ENCODE measurements at places on chromosomes 7 and 10.

DNA sequence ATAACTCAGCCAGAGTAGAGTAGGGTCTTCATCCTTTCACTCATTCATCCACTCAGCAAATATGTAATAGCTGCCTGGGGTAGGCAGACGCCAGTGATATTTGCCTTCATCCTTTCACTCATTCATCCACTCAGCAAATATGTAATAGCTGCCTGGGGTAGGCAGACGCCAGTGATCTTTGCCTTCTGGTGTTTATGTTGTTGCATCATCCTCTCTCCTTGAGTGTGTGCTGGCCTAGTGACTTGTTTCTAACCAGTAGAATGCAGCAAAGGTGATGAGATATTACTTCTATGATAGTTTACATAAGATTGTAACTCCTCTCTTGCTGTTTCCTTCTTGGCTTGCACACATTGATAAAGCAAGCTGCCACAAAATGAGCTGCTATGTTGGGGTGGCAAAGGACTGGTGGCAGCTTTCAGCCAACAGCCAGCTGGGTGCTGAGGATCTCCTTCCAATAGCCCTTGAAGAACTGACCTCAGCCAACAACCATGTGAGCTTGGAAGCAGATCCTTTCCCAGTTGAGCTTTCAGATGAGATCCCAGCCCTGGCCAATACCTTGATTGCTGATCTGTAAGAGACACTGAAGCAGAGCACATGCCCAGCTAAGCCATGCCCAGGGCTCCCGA lies 23.2 kb upstream of the MTPN start:
- no peak for DNase-seq

GRCh38 chr10:47024399-47025252 lies 113.4 kb downstream of the PTPN20 start:
- peak; percentile 47 for DNase-seq

DNA sequence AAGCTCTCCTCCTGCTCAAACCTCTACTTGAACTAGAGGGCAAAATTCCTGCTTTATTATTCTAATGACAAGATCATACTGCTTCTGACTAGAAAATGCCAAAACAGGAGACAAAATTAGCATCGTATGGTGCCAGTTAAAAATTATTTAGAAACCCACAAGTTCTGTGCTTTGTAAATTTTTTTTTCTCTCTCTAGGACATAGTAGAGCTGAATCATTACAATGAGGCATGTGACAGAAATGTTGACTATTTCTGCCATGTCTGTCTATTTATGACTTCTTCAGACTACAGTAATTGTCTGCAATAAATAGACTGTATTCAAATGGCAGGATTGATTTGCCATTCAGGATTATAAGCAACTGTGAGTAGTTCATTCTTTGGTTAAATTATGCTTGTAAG lies 335.8 kb downstream of the PRPF18 start:
- no peak for DNase-seq

DNA sequence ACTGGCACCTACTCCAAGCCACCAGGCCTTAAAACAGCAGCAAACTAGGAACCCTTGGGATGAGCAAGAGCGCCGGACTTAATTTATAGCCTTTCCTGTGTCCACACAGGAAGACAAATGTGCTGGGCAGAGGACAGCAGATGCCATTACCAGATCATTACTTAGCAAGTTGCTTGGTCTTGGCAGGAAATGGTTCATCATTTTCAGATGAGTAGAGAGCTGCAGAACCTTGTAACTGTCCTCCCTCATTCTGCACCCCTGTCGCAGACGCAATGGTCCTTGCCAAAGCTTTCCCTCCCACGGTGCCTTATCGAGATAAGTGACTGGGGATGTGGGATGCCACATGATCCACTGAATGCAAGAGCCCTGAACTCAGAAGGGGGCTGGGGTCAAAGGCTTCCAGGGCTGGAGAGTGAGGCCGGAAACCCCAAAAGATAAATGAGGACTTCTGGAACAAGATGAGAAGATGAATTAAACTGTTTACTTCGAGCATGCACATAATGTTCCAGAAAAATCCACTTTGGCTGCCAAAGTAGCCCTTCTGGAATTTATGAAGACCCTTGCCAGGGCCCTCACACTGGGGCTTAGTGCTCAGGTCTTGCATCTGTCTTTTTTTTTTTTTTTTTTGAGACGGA lies 145.6 kb upstream of the ZNF32 start:
- DNase-seq, result no peak

- no peak for DNase-seq
Measured at GRCh38 chr10:93475227-93475626, 6.9 kb downstream of the MYOF start.

DNA sequence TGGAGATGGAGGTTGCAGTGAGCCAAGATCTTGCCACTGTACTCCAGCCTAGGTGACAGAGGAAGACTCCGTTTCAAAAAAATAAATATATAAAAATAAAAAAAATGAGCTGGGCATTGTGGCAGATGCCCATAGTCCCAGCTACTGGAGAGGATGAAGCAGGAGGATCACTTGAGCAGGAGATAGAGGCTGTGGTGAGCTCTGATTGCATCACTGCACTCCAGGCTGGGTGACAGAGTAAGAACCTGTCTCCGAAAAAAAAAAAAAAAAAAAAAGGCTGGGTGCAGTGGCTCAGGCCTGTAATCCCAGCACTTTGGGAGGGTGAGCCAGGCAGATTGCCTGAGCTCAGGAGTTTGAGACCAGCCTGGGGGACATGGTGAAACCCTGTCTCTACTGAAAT lies 11.8 kb downstream of the ZNF487 start:
- no peak for DNase-seq

DNA sequence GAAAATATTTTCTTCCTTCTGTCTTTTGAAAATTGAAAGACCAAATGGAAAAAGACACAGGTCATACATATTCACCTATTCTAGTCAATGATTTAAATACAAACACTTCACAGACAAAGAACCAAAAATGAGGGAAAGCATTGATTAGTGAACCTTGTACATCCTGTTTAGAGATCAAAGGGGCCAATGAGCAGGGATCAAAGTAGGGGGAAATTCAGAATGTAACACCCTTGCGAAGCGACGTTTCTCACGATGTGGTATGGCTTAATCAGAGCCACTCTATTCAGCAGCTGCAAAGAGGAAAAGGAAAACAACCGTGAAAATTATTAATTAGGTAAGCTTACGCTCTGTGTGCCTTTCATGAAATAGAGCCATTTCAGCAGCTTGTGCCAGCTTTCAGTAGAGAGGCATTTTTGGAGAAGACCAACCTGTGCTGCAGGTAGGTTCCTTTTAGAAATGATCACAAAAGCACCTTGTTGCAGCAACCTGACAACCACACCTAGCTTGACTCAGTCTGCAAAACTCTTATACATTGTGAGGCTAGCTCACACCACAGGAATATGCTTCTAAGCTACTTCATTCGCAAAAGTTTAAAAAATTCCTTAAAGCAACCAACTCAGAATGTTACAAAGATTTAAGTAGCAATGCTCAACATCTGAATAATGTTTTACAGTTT lies 78.0 kb downstream of the DKK1 start:
- DNase-seq, result no peak

DNA sequence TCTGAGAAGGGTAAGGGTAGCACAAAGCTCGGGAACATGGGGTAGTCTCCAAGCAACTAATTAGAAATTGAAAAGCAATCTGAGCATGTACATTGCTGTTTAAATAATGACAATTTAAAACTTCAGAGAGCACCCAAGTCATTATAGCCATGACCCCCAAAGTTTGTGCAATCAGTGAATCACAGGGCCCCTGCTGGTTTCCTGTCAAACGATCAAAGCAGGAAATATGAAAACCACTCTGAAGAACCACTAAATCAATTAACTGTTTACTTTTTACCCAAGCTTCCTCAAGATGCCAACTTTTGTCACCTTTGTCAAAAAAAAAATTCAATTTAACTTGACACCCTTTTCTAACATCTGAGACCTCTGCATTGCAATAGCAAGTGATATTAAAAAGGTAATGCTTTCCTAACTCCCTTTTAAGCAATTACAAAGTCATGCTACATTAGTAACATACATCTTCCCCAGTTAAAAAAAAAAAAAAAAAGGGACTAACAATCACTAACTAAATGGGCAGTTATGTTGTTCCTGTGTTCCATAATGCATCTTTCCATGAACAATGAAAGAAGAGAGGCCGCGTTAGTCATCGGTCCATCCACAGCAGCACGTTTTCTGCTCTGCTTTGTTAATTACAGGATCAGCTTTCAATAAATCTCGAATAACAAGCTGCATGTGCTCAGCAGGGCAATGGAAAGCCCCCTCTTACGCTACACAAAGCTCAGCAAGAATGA lies 80.6 kb downstream of the ETV1 start:
- DNase-seq, result no peak

DNA sequence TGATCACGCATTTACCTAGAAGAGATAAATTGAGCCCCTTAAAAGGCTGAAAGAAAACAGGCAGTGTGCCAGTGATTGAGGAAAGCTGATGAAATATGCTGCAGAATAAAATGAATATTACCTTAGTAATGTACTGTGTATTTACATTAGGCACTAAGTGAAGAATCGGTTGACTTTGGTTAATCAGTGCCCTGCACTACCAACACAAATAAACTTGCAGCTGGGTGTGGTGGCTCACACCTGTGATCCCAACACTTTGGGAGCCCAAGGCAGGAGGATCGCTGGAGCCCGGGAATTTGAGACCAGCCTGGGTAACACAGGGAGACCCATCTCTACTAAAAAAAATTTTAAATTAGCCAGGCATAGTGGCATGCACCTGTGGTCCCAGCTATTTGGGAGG lies 148.3 kb upstream of the TCF7L2 start:
- DNase-seq, result no peak

GRCh38 chr7:5629941-5630340 lies 151.5 kb downstream of the RNF216 start:
- DNase-seq, result no peak

All from memory B cell (primary cell).